Islet precursor cell (in vitro differentiated cells): ENCODE measurements at places on chromosomes 11 and 22.

DNA sequence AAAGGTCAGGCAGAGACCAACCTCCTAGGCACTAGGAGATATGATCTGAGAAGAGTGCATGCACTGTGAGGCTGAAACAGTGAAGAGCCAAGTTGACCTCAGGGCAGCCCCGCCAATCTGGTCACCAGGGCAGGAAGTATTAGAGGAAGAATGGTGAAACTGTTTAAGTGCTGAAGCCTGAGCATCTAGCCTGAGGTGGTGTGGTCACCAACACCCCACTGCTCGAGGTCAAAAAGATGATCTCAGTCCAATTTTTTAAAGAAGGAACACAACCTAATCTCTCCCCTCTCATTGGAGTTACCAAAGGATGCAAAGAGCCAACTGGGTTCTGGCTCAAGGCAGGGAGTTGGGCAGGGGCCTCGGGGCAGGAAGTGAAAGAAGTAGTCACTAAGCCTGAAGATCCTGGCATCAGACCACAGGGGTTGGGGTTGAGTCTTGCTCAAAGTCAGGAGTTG lies 4.0 kb downstream of the APBB1 start:
- no peak for DNase-seq

GRCh38 chr11:39365809-39366436 lies 2093.5 kb downstream of the LRRC4C start:
- DNase-seq: peak; percentile 63

DNA sequence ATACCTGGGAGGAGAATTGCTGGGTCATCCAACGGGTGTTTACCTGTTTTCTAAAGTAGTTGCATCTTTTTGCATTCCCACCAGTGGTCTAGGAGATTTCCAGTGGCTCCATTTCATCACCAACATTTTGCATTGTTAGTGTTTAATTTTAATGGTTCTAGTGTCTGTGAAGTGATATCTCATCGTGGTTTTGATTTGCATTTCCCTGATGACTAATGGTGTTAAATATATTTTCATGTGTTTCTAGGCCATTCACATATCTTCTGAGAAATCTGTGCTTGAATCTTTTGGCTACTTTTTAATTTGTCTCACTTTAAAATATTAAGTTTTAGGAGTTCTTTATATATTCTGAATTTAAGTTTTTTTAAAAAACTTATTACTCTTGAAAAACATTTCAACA lies 439.6 kb downstream of the TMEM135 start:
- no peak for DNase-seq

DNA sequence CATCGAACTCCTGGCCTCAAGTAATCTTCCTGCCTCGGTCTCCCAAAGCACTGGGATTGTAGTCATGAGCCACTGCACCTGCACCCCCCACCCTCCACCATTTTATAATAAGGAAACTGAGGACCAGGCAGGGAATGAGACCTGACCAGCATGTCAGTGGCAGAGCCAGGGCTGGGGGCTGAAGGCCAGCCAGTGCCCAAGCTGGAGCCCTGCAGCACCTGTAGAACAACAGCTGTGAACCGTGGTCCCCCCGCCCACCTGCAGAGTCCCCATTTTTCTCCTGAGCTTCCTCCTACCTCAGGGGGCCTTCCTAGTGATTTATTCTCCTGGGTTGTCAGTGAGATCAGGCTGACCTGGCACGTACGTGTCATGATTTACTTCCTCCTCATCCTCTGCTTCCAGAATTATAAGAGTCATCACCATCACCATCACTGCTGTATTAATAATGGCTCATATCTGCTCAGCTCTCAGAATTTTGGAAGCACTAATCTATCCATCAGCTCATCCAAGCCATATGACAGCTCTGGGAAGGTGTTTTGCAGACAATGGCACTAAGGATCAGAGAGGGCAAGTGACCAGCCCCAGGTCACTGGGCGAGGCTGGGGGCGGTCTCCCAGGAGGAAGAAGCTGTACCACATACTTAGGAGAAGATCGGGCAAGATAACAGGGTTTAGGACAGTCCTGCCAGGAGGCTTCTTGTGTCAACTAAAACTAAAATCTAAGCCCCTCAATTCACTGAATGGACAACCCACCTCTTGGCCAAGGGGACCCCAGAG lies 5.5 kb upstream of the SLCO2B1 start:
- DNase-seq: no peak

DNA sequence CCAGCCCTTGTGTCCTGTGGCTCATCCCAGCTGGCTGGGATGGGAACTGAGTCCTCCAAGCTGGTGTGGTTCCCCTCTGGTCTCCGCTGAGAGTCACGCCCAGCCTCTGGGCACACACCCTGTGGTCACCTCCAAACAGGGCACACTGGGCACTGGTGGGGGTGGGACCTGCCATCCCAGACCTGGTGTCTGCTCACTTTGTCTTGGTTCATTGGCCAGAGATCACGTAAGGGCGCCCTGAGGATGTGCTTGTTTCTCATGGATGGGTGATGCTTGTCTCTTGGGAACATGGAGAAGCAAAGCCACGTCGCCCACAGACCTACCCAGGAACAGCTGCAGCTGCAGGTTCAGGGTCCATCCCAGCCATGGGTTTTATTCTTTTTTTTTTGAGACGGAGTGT lies 43.1 kb downstream of the LRP5 start:
- no peak for DNase-seq
